ENCODE measurements at places on chromosomes 1 and 21.

GRCh38 chr1:98287626-98288025 lies 366.8 kb upstream of the DPYD start:
- DNase-seq, result no peak

DNA sequence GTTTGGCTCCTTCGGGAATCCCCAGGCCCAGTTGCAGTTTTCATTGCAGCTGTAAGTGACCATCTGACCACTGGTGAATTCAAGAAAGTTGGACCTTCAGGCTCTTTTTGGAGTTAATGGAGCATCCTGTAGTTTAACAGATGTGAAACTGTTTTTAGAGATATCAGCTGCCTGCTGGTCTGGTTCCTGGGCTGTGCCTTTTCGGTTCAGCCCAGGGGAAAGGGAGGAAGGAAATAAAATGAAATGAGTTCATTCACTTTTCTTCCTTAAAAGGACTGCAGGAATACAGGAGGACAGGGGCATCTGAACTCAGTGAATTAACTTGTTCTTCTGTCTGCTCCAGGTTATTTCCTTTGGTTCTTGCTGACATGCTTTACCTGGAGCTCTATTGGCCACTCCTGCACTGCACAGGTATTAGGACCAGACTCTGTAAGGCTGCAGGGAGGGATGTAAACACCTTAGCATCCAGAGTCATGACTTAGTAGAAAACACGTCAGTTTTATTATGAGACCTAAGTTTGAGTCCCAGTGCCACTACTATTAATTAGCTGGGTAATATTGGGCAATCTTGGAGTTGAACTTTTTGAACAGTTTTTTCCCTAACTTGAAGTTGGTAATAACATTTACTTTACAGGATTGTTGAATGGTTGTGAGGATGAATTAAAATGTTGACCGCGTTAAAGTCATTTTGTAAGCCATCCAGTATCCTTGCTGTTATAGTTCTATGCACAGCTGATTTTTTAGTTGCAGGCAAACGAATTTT lies 83.6 kb downstream of the LRRC8D start:
- DNase-seq, result no peak

DNA sequence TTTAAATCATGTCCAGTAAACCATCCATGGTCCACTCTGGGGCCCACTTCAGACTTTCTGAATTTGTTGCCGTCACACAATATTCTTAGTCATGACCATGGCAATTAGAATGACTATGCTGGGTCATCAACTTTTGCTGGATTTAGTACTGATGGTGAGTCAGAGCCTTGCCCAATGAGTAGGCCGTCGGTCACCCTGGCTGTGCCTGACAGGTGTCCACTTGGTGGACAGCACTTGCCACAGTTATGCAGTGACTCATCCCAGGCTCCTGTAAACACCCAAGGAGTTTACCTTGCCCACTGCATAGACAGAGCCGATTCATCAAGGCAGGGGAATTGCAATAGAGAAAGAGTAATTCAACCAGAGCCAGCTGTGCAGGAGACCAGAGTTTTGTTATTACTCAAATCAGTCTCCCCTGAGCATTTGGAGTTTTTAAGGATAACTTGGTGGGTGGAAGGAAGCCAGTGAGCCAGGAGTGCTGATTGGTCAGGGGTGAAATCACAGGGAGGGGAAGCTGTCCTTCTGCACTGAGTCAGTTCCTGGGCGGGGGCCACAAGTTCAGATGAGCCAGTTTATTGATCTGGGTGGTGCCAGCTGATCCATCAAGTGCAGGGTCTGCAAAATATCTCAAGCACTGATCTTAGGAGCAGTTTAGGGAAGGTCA lies 333.8 kb downstream of the PTPRU start:
- DNase-seq, result no peak

GRCh38 chr1:159843459-159843858 lies 16.8 kb downstream of the SLAMF8 start:
- DNase-seq, result no peak

GRCh38 chr1:7280347-7280960 lies 490.6 kb upstream of the VAMP3 start:
- DNase-seq, result no peak

DNA sequence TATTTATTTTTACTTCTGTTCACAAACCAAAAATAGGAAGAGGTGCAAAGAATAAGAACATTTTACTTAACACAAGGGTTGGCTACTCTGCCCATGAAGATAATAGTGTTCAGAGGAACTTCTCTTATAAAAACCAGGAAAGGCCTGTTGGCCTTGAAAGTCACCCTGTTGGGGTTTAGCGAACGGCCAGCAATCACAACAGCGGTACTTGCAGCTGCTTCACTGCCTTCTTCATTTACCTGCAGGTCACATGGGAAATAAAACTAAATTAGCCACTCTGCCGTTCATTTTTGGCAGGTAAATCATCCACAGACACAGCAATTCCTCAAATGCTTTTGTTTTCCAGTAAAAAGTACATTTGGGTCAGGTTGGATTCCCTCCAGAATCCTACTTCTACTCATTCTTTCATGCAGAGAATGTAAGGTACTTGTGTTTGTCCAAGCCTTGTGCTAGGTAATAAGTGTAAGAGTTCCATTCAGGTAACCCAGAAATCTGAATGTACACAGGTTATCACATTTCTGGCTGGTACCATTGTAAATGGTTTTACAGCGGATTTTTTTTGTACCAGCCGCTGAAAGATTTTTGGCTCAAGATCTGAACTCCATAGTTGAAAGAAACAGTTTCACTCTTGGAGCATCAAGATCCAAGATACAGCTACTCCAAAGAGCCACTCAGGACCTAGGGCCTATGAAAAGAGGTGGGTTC lies 13.1 kb downstream of the SERPINC1 start:
- DNase-seq, result no peak

DNA sequence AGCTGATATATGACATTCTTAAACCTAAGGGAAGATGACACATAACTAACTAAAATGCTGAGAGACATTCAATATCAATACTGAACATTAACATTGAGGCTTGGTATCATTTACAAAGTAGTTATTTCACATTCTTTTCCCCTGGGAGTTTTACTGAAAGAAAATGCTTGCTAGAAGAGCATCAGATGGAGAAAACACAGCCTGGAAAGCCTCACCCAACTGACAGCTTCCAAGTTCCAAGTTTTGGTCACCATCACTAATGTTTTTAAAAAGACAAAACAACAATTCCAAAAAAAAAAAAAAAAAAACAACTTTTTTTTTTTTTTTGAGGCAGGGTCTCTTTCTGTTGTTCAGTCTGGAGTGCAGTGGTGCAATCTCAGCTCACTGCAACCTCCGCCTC lies 80.6 kb downstream of the DSCAM start:
- no peak for DNase-seq

DNA sequence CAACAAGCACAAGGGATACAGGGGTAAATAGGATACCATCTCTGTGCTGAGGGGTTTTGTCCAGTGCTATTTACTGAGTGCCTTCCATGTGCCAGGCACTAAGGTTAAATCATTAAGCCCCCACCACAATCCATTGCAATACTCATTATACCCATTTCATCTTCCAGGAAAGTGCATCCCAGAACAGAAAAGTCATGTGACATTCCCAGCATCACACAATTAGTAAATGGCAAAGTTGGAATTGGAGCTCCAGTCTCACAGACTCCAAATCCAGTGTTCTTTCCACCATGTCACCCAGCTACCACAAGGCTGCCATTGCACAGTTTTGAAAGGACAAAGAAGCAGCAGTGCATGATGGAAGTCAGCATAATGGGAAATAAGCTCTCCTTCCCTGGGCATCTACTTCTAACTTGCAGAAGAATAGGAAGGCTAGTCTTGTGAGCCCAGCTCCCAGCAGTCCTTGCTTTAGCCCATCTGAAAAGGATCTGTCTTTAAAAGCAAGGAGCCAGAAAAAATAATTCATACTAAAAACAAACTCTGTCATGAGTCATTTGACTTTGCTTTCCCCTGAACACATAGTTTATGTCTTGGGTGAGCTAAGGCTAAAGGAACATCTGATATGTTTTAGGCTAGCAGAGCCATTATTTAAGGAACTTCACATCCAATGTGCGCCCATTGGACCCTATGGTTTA lies 111.4 kb upstream of the HOOK1 start:
- DNase-seq, result no peak

- no peak for DNase-seq
These were observed 6.0 kb downstream of the S100A9 start for GRCh38 chr1:153363641-153364040.

GRCh38 chr1:15120251-15120945 lies 33.1 kb upstream of the TMEM51 start:
- DNase-seq, result no peak

All from activated CD8-positive, alpha-beta memory T cell treated with anti-CD3 and anti-CD28 coated beads for 48 hours (primary cell).